ENCODE measurements at places on chromosomes 7 and 10. TPM values are rescaled to one million over a fixed set of nuclear protein-coding genes. Genes with fewer than 3 reads are reported as not detected.

DRGX gene
- total RNA-seq, result not detected

ASAH2B gene
- 2.5 TPM for total RNA-seq

PAPOLB gene
- not detected for total RNA-seq

WDR86 gene
- total RNA-seq, result not detected
